ENCODE measurements at places on chromosomes 3 and 15.

GRCh38 chr3:197181741-197182140 lies 116.7 kb downstream of the DLG1 start:
- no peak for DNase-seq

DNA sequence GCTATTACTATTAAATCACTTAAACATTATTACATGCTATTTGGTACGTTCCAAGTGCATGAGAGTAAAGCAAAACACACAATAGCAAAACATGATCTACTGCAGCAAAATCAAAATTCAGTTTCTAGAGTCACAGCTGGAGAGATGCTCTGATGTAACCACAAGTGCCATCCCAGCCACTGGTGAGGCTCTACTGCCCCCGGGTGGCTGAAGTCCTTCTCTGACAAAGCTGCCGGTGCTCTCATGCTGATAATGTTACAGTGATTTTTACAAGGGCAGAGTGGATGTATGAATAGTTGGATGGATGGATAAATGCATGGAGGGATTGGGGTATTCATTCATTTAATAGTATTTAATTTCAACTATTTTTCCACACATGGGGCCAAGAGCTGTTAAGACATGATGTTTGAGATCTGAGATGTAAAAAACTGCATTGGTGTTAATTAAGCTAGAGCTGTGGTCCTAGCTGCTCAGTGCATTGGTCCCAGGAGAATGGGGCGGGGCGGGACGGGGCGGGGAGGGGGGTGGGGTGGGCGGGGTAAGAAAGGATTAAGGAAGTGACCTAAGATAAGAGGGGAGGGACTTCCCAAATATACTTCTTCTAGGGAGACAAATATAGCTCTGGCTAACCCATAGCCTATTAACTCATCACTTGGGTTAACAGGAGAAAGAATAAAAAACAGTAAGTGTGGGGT lies 5.3 kb upstream of the SPESP1 start:
- DNase-seq = peak; percentile 56

DNA sequence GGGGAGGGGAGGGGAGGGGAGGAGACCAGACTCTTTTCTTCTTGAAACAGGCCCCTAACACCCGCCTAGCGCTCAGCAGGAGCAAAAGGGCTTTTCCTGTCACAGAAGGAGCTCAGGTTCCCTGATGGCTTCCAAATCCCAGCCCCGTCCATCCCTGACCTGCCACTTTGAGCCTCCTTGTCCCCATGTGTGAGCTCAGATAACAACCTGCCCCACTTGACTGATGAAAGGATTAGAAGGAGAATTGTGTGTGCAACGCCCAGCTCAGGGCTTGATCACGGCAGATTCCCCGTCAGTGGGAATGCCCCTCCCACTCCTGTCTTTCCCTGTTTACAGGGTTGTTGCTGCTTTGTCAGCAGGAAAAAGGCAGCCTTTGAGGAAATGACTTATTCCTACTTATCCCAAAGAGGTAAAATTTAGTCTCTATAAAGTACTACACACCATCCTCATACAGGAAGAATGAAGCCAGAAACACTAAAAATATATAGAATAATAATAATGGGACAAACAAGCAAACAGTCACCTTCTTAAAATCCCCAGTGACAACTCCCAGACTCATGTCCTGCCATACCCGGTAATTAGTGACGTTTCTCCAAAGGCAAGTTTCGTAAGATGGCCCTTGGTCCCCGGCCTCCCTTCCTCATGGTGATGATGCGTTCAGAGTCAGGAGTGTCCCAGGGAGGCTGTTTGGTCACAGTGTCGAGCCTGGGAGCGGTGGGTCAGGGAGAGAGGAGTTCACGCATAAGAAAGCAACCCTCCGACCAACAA lies 6.1 kb upstream of the LRRC15 start:
- DNase-seq = no peak

GRCh38 chr3:109122690-109123089 lies 4.8 kb upstream of the MORC1 start:
- DNase-seq = no peak

DNA sequence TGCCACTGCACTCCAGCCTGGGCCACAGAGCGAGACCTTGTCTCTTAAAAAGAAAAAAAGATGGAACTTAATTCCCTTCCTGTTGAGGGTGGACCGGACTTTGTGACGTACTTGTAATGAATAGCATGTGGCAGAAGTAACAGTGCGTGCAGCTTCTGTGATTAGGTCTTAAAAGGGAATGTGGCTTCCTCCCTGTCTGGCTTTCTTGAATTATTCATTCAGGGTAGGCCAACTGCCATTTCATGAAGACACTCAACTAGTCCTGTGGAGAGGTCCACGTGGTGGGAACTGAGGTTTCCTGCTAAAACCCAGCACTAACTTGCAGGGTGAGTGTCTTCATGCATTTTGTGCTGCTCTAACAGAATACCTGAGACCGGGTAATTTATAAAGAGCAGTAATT lies 98.9 kb upstream of the PIAS1 start:
- no peak for DNase-seq

DNA sequence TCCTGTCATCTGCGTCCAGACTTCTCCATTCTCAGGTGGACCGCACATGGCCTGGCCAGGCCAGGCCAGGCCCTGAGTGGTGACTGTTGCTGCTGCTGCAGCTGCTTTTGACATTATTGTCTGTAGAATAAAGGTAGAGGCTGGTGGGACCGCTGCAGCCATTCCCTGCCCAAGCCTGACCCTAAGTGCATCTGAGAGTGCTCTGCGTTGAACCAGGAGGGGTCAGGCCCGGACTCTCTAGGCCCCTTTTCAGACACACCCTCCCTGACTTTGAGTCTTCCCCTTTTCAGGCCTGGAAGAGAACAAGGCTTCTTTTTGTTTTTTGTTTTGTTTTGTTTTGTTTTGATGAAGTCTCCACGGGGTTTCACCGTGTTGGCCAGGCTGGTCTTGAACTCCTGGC lies 54.6 kb upstream of the FLNB start:
- DNase-seq = no peak

DNA sequence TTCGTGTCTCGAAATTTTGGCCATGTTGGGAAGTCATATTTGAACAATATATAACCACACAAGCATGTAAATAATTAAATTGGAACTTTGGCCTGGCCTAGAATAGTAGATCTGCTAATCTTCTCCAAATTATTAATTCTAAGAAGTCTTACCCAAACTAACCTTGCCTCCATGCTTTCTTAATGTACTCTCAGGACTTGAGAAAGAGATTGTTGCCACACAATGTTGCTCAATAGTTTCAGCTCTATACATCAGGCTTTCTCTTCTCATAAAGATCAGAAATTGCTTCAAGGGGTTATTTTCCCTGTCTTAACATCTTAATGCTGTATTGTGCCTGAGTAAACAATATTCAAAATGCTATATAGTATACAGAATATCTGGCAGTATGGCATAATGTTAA lies 202.7 kb upstream of the LRIG1 start:
- no peak for DNase-seq

DNA sequence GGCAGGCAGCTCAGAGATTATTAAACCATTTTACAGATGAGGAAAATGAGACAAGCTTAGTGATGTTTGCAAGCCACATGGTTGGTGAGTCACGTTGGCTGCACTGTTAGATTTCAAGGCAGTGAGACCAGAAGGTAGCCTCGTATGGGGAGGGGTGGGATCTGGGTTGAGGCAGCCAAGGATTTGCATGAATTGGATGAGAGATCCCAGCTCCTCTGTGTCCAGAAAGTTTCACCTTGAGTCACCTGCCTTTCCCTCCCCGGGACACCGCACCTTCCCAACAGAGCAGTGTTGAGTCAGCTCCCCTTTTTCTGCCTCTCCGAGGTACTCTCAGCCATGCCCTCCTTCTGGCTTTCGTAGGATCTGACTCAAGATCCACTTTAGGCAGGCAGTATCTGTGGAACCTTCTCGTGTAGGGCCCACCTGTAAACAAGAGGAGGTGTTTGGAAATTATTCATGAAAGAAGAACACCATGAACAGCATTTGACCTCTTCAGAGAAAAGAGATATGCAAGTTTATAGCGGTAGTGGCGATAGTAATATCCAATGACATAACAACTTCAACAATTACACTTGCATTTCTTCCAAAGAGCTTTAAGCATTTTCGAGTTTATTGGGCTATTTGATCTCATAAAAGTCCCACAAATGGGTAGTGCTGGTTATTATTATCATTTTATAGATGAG lies 46.8 kb upstream of the VPS8 start:
- no peak for DNase-seq

GRCh38 chr15:83709241-83709640 lies 55.3 kb downstream of the ADAMTSL3 start:
- no peak for DNase-seq

DNA sequence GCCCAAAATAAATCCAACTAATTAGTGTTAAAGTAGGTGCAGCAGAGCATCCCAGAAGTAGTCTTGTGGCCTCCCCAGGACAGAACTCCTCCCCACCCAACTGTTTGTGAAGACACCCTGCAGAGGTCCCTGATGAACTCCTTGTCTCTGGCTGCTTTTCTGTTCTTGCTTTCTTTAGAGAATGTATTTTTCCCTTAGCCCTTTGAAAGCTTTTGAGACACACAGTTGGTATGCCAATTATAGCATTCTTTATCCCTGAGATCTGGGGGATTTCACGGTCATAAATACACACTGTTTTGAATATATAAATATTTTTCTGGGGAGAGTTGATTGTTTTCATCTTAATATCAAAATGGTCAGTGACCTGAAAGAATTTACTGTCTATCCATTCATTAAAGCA lies 9.8 kb downstream of the TFG start:
- no peak for DNase-seq

- DNase-seq = peak; percentile 49
These were observed 654 bp downstream of the RUBCN start for GRCh38 chr3:197736010-197736490.

DNA sequence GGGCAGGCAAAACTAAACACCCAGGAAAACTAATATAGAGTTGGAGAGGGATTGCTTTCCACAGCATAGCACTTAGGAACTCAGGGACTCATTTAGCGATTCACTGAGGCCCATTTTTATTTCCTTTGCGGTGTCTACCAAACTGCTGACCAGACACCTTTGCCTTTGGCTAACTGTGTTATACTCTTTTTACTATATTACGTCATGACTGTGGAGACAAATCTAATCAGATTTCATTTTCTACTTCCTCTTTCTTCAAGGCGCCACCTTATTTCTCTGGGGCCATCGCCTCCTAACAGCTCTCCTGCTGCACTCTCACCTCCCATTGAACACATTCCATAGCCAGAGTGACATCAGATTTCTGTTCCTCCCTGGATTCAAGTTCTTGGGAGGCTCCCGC lies 215.7 kb upstream of the WNT5A start:
- no peak for DNase-seq

- DNase-seq = peak; percentile 33
These were observed 16.3 kb upstream of the TRAT1 start for GRCh38 chr3:108806316-108806715.

DNA sequence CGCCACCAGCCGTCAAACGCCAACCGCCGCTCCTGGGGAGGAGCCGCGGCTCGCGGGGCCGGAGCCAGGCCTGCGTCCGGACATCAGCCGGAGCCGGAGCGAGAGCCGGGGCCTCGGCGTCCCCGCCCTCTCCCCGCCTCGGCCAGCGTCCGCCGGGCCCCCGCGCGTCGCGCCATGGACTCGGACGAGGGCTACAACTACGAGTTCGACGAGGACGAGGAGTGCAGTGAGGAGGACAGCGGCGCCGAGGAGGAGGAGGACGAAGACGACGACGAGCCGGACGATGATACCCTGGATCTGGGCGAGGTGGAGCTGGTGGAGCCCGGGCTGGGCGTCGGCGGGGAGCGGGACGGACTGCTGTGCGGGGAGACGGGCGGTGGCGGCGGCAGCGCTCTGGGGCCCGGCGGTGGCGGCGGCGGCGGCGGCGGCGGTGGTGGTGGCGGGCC lies 359 bp downstream of the ARIH1 start:
- DNase-seq = no peak

- no peak for DNase-seq
These were observed 26.4 kb downstream of the CD47 start for GRCh38 chr3:108064293-108064887.

- no peak for DNase-seq
These were observed 37.4 kb downstream of the POLQ start for GRCh38 chr3:121508389-121508788.

DNA sequence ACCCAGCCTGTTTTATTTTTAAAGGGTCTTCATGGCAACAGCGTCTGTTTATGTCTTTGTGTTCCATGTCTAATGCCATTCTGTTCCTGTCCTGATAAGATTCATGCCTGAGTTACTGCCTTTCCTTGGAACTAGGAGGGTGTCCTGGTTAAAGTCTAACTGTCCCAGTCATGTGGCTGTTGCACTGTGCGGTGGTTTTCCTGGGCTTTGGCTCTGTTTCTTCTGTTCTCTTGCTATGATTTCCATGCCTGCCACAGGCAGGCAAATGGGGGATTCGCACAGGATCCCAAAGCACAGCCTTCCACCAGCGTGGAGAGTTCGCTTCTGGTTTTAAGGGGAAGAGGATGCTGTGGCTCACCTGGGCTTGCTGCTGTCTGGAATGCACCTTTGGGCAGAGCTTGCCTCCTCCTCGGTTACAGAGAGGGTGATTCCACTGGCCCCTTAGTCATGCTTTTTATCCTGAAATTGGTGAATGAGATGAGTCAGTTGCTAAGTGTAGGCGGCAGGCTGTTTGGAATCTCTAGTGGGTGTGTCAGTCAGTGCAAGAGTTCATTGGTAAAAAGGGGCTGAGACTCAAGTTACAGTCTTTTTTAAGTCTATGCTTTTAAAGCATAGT lies 86.8 kb downstream of the CCK start:
- DNase-seq = no peak

- no peak for DNase-seq
These were observed 904 bp upstream of the MCTP2 start for GRCh38 chr15:94230431-94230882.

- DNase-seq = no peak
These were observed 63.0 kb downstream of the ATP10A start for GRCh38 chr15:25799906-25800700.

DNA sequence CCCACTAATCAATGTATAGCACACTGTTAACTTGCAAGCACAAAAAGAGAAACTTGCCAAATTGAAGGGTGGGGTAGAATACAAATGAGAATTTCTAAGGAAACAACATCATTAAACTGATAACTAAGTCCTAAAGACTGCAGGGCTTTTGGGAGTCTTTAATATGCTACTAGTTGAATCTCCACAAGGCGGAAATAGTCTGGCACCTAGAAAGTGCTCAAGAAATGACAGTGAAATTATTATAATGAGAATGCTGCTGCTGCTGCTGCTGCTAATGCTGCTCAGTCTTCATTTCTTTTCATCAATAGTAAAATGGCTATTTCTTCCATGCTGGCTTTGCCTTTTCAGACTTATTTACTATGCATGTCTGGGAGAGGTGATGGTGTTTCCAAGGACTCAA lies 91.8 kb downstream of the BTD start:
- DNase-seq = no peak

DNA sequence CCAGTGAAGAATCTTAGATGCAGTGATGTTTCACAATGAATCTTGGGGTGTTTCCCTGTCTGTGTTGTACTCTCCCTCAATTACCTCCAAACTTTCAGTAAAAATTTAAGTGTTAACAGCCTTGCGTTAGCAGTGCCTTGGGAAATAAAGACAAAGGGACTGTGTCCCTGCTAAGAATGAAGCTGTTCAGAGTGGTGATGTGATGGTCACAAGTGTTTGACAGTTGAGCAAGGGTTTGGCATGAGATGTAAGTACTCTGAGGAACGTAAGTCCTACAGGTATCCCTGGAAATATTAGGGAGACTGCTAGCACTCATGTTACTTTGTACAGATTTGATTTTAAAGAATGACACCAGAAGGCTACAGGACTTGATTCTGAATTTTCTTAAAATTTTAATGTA lies 304.3 kb upstream of the DPH6 start:
- DNase-seq = no peak

GRCh38 chr3:112672716-112673541 lies 32.0 kb upstream of the CCDC80 start:
- DNase-seq = no peak

- no peak for DNase-seq
These were observed 168.7 kb downstream of the POTEB3 start for GRCh38 chr15:21271566-21271965.

GRCh38 chr15:27774191-27774590 lies 324.9 kb downstream of the OCA2 start:
- DNase-seq = no peak
